ENCODE measurements at places on chromosomes 7 and 10.
A peak's percentile ranks its signal among the peaks of the same experiment; 100 is the strongest.

DNA sequence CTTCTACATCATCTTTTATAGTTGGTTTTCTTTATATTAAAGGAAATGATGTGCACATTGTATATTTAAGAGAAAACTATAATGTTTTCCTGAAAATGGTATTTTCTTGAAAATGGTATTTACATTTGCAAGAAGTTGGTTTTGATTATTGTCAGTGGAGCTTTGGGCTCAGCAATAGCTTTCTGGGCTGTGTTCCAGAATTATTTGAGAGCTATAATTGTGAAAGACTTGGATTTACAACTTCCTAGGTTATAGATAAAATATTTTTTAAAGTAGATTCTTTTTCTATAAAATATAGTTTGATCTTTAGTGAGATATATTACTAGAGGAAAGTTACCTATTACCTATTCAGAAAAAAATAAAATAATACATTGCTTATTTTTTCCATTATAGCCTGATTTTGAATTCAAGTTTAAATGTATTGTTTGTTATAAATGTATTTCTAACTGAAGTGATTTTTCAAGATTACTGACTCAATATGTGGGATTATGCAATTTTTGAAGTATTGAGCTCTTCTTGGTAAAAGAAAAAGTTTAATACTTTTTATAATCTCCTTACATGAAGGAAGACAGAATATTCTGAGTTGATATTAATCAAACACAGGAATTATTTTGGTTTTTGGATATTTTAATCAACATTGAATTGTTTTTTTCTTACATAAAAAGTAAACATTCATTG, 20.2 kb downstream of the GNAI1 start:
- no peak for DNase-seq

- DNase-seq: no peak
These were observed 23.0 kb downstream of the AMZ1 start for GRCh38 chr7:2710901-2711551.

DNA sequence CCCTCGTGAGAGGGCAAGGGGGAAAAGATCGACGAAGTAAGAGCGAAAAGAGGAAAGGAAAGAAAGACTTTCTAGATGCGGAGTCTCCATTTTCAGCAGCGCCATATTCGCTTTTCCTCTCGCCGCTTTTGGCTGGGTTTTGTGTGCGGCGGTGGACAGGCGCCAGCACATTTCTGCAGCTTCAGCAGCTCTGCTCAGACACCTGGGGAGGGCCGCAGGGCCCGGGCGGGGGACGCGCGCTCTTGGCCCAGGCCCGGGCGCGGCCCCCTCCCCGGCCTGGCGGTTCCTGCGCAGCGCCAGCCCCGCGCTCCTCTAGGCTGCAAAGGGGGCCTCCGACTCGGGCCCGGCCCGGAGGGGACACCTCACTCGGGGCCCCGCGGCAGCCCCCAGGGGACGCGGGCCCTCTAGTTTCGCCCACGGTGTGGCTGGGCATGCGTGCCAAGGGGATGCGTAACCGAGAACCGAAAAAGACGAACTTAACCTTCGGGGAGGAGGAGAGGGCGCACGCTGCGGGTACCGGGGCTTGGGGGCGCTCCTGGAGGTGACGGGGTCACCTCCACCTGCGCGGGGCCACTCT, 34.5 kb upstream of the EBLN1 start:
- no peak for DNase-seq

DNA sequence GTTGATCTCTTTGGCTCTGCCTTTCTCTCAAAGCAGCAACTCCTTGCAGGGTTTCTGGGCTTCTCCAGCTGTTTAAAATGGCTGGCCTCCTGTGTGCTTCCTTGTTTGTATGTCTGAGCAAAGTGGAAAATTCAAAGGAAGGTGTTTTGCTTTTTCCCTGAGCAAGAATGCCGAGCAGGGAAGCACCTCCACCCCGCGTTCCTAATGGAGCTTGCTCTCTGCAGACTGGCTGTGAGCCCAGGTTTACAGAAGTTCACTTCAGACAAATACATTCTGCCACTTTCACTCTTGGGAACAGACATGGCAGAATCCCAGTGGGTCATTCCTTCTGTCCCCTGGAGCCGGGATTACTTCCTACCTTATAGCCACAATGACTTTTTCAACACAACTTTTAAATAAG, 181.8 kb upstream of the AGK start:
- no peak for DNase-seq

DNA sequence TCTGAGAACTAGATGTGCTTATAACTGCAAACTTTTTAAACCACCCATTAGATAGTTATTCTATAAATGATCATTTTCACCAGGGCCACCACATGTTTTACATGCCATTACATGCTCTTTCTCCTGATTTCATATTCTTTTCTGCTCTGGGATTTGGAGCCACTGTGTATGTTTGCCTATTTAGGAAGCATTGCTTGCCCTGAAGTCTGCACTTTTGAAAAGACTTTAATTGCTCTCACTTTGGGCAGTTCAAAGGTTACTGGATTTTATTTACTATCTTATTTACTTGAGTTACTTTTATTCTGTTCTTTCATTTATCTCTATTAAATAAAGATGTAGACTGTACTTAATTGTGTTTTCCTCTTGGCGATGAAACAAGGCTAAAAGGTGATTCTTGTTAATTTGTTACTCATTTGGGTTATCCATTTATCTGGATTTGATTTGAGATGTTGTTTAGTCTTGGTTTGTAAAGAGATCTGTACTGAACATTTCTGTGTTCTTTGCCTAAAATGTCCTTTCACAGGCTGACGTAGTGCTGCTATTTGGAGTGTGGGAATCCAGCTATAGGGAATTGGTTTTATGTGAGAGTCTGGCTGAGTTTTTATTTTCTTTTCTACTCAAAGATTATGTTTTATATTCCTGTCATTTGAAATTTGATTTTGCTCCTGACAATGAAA, 88.8 kb downstream of the SUGCT start:
- DNase-seq: no peak

DNA sequence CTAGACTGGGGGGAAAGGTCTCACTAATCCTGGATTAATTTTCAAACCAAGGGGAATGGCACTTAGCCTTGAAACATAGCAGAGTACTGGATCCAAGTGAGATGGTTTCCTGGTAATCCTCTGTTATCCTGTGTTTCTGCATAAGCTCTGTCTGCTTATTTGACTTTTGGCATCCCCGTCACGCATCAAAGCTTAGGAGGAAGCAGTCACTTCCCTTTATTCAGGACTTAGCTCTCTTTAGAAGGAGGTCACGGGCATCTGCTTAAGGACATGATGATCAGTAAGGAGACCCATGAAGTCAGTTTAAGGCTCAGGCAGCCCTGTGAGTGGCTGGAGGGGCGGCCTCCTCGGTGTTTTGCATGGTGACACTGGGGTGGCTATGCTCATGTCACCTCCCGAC, 30.0 kb downstream of the TSPAN15 start:
- DNase-seq: no peak

DNA sequence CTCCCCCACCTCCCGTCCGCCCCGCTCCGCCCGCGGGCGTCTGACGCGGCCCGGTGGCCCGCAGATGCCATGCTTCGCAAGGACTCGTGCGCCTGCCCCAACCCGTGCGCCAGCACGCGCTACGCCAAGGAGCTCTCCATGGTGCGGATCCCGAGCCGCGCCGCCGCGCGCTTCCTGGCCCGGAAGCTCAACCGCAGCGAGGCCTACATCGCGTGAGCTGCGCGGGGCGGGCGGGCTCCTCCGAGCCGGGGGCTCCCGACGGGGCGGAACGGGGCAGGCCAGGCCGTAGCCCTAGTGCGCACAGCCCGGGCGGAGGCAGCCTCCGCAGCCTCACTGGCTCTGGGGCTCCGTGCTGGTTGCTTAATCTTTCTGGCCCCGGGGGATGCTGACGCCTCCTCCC, 2.8 kb downstream of the ASIC3 start:
- no peak for DNase-seq

DNA sequence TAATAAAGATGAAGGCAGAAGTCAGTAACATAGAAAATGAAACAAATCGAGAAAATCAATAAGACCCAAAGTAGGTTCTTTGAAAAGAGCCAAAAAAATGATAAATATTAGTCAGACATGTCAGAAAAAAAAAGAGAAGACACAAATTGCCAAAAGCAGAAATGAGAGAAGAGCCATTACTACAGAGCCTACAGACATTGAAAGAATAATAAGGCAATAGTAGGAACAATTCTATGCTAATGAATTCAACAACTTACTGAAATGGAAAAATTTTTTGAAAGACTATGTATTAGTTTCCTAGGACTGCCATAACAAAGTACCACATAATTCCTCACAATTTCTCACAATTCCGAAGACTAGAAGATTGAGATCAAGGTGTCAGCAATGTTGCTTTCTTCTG, 35.5 kb downstream of the OGDHL start:
- DNase-seq: no peak

DNA sequence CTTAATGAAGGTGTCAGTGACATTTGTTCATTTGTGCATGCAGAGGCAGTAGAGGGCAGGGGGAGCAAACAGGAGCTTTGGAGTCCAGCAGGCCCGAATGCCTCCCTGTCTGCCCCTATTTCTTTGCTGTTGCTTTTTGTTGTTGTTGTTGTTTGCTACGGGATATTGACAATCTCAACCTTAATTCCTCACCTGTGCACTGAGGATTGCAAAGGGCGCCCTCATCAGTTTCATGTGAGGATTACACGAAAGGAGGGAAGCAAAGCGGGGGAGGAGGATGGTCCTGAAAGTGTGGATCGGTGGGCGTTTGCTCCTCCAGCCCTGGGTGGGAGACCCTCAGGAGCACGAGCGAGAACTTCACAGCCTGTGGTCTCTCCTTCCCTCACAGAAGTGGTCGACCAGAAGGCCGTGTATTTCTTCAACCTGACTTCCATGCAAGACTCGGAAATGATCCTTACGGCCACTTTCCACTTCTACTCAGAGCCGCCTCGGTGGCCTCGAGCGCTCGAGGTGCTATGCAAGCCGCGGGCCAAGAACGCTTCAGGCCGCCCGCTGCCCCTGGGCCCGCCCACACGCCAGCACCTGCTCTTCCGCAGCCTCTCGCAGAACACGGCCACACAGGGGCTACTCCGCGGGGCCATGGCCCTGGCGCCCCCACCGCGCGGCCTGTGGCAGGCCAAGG, 9.6 kb downstream of the GDF10 start:
- no peak for DNase-seq

DNA sequence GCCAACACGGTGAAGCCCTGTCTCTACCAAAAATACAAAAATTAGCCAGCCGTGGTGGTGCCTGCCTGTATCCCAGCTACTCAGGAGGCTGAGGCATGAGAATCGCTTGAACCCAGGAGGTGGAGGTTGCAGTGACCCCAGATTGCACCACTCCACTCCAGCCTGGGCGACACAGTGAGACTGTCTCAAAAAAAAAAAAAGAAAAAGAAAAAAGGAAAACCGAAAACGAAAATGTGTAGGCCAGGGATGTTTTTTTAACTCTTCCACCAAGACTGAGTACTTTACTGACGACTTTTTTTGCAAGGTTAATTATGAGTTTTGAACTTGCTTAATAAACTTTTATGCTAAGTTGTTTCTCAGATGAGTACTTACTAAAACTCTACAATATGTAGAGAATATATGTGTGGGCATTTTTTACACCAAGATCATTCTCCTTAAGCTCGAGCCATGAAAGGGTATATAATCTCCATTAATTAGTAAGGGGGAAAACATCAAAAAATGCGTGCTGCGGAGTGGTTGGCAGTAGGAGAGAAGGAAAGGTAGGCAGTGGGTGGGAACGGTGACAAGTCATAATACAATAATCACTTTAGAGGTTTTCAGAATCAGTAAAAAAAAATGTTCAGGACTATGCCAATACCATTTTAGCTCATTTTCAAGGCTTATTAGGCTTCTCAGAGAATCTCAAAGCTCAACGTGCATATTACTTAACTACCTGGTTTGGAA, 8.6 kb upstream of the ADRB1 start:
- no peak for DNase-seq

GRCh38 chr10:95408148-95408960, 117.6 kb upstream of the PDLIM1 start:
- no peak for DNase-seq

- no peak for DNase-seq
These were observed 153.8 kb downstream of the GNAI1 start for GRCh38 chr7:80288175-80289122.

DNA sequence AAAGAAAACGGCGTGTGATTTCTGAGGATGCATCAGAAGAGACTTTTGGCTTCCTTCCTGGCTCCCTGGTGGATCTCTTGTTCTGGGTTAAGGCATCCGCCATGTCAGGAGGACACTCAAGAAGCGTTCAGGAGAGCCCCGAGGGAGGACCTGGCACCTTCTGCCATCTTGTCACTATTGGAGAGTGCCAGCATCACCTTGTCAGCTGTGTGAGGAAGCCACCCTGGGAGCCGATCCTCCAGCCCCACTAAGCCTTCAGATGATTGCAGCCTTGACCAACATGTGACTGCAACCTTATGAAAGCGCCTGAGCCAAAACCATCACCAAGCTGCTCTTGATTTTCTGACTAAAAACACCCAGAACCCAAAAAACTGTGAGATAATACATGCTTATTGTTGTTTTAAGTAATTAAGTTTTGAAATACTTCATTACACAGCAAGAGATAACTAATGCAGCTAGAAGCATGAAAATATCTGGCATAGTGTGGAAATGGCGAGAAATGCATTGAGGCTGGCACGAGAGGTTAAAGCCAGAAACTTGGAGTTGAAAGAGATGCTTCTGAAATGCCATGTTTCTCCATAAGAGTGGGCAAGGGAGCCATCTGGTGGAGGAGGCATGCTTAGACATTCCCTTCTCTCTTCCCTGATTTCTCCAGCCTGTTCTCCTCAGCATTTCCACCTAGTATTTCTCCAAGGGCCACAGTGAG, 5.4 kb upstream of the ZFYVE27 start:
- DNase-seq: peak; percentile 23

DNA sequence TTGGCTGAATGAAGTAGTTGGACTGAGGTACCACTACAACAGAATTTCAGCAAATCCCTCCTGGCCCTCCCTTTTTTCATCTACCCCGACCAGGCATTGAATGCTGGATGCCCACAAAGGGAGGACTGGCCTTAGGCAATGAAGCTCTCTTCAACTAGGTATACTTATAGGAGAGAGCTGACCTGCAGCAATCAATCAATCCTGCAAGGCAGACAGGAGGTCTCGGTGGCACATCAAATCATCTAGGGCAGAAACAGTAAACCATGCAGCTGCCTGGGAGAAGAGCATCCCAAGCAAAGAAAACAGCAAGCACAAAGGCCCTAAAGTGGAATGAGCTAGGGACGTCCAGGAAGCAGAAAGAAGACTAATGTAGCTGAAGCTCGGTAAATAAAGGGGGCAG, 2.4 kb upstream of the ABRAXAS2 start:
- DNase-seq: no peak

- DNase-seq: no peak
These were observed 6.3 kb upstream of the RHOBTB1 start for GRCh38 chr10:60950300-60950699.

GRCh38 chr7:117412946-117413559, 14.2 kb downstream of the ASZ1 start:
- DNase-seq: peak; percentile 46

DNA sequence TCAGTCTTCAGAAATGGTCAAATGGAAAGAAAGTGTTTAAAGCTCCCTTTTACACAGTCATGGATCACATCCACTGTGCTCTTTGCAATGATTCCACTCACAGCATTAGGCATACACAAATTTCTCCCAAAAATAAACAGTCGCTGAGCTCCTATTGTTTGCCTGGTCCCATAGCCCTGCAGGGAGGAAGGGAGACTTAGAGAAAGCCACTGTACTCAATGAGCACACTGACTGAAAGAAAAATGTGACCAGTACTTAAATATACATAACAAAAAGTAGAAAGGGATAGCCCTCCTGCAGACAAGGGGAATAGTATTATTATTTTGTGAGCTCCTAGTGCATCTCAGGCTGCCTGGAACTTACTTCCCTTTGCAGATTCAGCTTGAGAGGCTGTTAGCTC, 853.2 kb downstream of the GRID1 start:
- no peak for DNase-seq
